ENCODE measurements at places on chromosomes 4 and X. TPM values are rescaled to one million over a fixed set of nuclear protein-coding genes. Genes with fewer than 3 reads are reported as not detected.

Gene QRFPR
- not detected for total RNA-seq

Gene COL4A6
- 0.27 TPM for total RNA-seq

Gene DGKK
- total RNA-seq, result not detected

GRCh38 chr4:112448306-112449132 lies 67.5 kb downstream of the NEUROG2 start:
- DNase-seq, result peak; percentile 51

GRCh38 chr4:53371843-53372521 lies 5.5 kb upstream of the FIP1L1 start:
- no peak for DNase-seq

DNA sequence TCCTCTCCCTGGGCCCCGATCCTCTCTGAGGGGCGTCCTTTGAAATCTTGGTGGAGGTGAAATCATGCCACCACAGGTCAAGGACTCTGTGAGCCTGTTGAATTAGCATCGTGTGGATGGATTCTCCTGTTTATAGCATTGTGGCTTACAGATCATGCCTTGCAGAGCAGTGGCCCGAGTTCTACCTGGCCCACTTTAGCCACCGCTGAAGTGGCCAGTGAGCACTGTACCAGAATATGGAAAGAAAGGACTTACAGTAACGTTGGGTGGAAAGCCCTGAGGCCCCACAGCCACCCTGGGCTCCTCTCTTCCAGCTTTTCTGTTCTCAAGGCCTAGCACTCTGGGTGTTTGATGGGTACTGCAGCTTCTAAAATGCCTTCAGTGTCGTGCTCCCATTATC lies 35.3 kb downstream of the NPFFR2 start:
- no peak for DNase-seq

Gene PRAF2
- total RNA-seq, result 7.1 TPM

DNA sequence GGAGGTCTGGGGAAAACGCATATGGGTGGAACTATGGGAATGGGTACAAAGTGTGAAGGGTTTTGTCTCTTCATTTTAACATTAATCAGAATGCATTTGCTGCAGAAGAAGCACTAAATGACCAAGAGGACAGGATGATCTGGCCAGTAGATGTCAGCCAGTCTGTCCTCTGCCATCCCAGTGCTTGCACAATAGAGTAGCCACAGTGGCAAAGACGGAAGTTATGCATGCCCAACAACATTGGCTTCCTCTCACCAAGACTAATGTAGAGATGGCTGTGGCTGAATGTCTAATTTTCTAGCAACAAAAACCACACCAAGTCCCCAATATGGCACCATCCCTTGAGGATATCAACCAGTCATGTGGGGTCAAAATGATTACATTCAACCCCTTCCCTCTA lies 45.0 kb upstream of the ARHGEF6 start:
- DNase-seq, result no peak

Gene PABPC1L2A
- total RNA-seq, result not detected

GRCh38 chrX:78452356-78452755 lies 124.9 kb upstream of the CYSLTR1 start:
- no peak for DNase-seq

Gene DMRTC1
- not detected for total RNA-seq

DNA sequence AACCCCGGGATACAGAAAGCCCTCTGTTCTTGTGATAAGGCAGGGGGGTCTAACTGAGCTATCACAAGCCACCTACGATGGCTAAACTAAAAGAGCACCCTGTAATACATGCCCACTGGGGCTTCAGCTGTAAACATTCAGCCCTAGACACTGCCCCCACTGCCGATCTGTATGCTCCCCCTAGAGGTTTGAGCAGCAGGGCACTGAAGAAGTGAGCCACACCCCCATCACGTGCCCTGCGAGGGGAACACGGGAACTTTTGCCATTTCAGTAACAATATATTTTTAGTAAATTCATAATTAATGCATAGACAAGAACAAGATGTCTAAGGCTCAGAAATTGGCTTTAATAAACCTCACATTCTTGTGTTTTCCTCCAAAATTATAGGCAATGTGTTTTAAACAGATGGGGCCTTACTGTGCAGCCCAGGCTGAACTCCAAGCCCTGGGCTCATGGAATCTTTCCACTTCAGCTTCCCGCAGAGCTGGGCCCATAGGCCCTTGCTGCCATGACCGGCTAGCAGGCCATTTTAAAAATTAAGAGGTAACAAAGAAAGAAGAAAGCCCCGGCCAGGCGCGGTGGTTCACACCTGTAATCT lies 235.3 kb upstream of the SFRP2 start:
- no peak for DNase-seq

Gene CLDN34
- total RNA-seq, result not detected

DNA sequence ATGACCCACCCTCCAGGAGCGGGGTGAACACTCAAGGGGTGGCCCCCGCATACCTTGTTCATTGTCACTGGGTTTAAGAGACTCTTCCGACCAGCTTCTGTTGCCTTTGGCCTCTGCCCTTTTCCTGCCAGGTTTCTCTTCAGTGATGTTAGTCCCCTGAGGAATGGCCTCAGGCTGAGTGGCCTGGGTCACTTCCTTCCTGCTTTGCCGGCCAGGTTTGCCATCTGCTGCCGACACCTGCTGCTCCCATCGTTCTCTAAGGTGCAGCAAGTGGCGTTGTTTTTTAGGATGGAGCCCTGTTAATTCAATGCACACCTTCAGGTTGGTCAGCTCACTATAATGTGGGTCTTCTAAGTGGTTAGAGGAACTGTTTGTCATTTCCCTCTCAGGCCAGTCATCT lies 34.2 kb downstream of the BCOR start:
- DNase-seq, result no peak

DNA sequence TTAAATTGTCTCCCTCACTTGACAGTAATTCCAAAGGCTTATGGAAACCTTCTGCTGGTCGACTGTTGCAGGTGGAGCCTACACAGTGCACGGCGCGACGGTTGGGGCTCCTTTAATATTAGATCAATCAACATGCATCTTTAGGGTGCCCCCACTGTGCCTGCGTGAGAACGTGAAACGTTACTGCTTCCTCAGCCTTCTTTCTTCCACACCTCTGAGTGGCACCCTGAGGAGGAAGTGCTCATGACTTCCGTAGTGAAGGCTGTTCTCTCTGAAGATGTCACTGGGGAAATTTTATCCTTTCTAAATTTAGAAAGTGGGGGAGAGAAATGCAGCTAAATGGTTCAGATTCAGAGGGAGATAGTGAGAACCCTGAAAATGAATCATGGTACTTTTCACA lies 184.0 kb upstream of the ZFP42 start:
- DNase-seq, result no peak

DNA sequence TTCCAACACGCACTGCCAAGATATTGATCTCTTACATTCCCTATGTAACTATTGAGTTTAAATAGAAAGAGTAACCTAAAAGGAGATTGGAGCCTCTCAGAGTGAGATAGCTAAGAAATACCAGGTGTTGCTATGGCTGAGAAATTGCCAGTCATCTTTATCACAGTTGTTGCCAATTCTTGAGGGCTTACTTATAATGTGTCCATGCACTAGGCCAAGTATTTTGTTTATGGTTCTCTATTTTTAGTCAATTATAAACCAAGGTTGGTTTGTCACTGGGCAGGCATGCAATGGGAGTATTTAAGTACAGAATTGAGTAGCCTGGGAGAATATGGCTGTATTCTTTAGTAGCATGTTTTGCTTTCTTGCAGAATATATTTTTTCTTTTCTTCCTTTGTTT lies 201.6 kb downstream of the TEX13A start:
- peak; percentile 22 for DNase-seq

Gene PPP4R3C
- not detected for total RNA-seq

DNA sequence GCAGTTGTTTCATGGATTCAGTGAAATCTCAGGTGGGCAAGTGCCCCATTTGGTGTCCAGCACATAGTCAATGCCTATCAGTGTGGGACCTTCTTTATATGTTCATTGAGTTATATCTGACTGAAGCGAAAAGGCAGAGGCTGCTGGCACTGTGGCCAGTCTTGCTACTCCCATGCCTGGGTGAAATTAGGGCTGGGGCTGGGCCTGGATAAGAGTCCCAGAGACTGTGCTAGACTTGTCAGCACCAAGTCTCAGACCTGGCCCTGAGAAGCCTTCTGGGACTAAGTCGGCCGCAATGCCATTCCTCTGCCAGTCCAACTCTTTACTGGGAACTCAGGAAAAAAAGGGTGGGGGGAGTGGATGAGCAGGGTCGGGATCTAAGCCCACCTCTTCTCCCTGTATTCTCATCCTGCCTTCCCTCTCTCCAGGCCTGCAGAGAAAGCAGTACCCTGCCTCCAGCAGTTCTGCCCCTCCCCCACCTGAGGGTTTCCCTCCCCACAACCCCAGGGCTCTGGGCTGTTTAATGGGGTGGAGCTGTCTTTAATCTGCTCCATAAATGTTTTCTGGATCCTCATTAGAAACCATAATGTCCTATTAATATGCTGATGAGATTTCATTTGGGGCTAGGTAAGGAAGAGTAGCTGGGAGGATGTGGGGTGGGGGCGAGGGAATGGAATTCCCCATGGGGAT lies 153.5 kb upstream of the PJA1 start:
- DNase-seq, result no peak

DNA sequence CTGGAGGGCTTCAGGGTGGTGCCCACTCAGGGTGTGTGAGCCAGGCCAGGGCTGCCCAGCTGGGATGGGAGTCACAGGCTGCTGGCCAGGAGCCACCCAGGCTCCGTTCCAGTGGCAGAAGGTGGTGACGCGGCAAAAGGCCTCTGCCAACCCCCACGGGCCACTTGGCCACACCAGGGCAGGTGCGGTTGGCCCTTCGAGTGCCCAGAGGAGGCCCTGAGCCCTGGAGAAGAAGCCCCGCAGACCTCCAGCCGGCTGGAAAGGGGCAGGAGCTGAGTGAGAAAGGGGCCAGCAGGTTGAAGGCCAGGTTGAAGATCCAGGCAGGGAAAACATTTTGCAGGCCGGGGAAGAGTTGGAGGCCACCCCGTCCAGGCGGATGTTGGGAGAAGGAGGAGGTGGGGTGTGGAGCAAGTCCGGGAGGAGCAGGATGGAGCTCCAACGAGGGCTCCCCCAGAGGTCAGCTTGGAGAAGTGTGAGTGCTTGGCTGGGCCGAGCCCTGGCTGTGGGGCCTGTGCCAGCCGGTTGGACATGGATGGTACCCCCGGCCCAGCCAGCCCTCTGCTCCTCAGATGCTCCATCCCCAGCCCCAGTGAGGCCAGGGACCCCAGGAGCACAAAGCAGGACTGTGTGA lies 2.8 kb upstream of the CPLX1 start:
- peak; percentile 75 for DNase-seq

DNA sequence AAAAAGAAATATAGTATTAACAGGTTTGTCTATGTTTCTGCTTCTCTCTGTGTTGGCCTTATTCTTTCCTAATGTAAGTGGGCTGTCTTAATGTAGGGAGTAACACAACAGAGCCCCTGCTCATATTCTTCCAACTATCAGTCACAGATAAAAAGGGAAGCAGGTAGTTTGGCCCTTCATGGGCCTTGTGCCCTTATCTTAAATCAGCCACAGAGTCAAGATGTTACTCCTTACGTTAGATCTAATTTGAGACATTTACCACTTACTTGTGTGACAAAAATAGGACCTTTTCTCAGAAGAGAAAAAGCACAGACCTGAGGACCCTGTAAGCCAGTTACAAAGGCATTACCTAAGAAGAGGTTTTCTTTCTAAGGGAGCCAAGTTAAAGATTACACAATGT lies 589.0 kb downstream of the GRXCR1 start:
- DNase-seq, result no peak

GRCh38 chrX:149950681-149951080 lies 12.4 kb upstream of the EOLA2 start:
- DNase-seq, result peak; percentile 54

DNA sequence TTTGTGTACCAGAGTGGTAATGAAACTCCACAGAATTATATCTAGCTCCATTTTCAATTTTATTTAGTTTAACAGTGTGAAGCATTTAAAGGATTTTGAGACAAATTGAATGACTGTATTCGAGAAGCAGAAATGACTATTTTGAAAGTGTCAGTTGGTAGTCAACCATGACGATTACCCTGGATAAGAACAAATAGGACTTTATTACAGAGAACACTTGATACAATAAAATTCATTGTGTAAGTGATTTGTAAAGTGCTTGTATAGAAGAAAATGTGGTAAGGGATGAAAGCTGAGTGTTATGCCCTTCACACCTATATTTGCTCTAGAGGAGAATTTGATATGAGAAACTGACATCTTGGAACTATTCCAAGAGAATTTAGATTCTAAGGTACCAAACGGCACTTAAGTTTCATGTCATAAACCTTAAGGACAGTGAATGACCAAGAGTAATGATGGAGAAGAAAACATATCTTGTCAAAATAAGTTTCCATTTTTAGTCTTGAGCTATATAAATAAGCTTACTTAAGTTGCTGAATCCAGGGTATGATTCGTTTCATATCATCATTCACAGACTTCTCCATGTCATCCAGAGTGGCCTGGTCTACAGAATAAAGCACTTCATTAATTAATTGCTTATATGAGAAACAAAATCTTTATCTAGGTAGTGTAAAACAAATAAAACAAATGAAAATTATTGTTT lies 34.6 kb downstream of the MED14 start:
- peak; percentile 9 for DNase-seq

- no peak for DNase-seq
These were observed 113.3 kb downstream of the ELOVL6 start for GRCh38 chr4:110085131-110085530.

Gene HMGN5
- 0.42 TPM for total RNA-seq

- DNase-seq, result no peak
These were observed 62.6 kb upstream of the DHX15 start for GRCh38 chr4:24646798-24647460.

GRCh38 chrX:146241902-146242301 lies 424.3 kb downstream of the SLITRK2 start:
- no peak for DNase-seq

Gene TCP11X2
- total RNA-seq, result not detected

DNA sequence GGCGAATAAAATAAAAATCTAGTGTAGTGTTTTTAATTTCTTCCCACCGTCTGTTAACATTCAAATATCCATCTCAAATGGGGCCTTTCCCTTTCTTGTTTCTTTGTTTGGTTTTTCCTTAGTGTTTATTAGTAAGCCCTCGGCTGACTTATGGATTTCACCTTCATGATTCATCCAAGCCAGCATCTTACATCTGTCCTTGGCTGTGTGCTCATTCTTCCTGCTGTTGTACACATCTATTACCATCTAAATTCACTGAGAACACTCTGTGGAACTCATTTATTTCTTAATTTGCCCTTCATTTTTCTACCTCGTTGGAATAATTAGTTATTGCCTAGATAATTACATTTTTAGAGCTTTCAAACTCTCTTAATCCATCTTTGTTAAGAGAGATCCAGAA lies 84.9 kb downstream of the SPCS3 start:
- DNase-seq, result no peak

DNA sequence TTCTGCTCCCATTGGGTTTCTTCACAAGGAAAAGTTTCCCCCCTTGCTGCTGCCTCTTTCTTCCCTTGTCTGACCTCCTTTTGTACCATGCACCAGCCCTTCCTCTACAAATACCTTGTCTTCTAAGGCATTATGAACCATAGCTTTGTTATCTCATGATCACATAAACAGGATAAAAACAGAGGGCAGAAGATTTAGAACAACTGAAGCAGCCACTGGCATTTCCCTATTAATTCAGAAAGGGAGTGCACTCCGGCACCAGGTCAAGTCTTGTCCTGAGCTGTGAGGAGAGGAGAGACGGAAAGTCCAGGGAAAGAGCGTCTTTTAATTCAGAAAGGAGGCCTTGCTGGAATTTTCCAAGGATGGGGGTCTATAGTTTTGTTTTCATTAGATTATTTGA lies 281.7 kb downstream of the RCHY1 start:
- no peak for DNase-seq

Gene MSN
- total RNA-seq, result 175 TPM
